ENCODE measurements at places on chromosomes 2 and 18.

- DNase-seq: no peak
These were observed 150.7 kb downstream of the THADA start for GRCh38 chr2:43444989-43445645.

DNA sequence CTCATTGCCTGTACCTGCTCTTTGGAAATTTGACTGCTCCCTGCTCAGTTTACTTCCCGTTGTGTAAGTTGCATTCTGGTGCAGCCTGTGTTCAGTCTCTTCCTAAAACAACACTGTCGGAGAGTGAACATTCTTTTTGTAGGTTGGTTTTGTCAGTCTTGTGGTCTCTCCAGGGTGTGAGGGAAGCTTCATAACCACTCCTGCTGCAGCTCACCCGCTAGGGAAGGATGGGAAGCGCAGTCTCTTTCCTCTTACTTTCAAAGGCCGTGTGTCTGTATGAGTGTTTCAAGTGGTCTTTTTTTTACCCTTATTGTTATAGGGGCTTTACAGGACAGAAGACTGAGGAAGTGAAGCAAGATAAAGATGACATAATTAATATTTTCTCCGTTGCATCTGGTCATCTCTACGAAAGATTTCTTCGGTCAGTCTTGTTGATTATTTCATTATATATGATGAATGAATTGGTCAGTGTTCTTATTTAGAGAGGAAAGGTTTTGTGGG lies 87.2 kb downstream of the UGGT1 start:
- no peak for DNase-seq

- no peak for DNase-seq
These were observed 446 bp upstream of the EFHD1 start for GRCh38 chr2:232632904-232633412.

DNA sequence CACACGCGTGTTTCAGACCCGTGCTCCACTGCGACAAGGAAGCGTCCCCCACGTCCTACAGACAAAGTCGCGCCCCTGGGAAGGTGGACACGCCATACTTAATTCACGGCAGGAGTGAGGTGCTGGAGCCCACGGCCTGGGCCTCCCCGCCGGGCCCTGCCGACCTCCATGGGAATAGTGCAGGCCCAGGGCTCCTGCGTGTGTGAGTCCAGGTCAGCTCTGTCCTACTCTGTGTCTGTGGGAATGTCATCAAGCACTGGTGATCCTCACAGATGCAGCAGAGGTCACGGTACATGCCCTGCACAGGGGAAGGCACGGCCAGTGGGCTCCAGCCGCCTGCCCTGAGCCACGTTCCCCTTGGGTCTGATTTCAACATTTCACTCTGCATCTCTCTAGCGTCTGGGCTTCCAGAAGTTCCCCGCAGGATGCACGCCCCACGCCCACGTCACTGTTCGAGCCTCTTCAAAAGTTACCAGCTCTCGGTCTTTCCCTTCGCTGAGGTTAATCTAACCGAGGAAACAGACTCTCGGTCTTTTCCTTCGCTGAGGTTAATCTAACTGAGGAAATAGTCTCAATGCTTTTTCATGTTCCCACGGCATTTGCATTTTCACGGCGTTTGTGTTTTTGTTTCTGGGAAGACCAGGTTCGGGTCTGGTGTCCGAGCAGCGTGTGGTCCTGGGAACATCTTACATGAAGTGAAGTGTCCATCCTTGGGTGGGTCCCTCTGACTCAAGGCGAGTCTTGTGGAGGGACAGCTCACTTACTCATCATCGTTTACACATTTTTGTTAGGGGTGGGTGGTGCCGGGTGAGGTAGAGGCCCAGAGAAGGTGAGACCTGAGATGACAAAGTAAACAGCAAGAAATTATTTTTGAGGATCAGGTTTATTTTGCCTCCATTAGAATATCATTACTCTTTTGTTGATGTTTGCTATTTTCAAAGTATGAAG lies 157.3 kb upstream of the ALKAL2 start:
- no peak for DNase-seq

DNA sequence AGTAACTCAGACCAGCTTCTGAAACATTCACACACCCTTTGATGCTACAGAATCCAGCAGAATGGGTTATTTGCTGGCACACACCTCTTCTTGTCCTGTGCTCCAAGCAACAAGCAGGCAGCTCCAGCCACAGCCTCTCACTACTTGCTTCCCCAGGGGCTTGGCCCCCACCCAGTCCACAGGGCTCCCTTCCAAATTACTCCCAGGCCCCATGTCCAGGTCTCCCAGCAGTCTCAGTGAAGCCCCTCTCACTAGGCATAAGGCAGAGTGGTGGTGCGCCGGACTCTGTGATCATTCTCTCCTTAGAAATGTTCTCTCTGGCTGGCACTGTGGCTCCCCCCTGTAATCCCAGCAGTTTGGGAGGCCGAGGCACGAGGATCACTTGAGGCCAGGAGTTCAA lies 25.9 kb downstream of the ITM2C start:
- no peak for DNase-seq

DNA sequence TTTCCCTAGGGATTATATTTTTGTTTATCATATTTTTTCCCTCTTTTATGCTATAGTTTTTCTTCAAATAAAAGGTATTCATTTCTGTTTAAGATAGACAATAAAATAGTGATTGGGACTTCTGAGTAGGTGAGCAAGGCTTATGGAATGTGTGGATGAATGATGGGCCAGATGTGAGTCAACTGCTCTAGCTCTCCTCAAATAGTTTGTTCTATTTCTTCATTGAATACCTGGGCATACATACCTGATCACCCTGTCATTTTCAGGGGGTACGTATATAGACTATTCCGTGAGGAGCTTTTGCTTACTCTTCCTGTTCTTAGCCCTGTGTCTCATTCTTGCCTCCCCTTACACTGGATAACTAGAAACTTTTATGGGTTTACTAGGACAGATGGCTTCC lies 41.9 kb downstream of the BABAM2 start:
- DNase-seq: no peak

DNA sequence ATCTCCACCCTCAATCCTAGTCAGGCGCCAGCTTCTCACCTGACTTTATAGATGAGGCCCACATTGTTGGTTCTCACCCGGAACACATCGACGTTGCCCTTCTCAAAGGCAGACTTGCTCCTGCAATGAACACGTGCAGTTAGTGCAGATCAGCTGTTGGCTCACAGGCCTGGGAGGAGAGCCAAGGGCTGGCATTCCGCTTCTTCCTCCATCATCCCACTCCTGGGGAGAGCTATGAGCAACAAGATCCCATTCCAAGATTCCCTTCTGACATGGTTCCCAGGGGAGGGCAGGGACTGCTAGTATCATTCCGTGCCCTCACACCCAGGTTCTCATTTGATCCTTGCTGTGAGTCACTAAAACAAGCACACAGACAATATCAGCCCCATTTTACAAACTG lies 15.1 kb downstream of the LOXHD1 start:
- no peak for DNase-seq

- no peak for DNase-seq
These were observed 22.7 kb upstream of the ACTG2 start for GRCh38 chr2:73870084-73870483.

Data from bone marrow (tissue), 2 donors.